ENCODE measurements at places on chromosomes 6 and 20. TPM values are rescaled to one million over a fixed set of nuclear protein-coding genes. Genes with fewer than 3 reads are reported as not detected.

KIF25 gene
- total RNA-seq = 0.43 TPM

LKAAEAR1 gene
- not detected for total RNA-seq

INSM1 gene
- total RNA-seq = not detected

DNA sequence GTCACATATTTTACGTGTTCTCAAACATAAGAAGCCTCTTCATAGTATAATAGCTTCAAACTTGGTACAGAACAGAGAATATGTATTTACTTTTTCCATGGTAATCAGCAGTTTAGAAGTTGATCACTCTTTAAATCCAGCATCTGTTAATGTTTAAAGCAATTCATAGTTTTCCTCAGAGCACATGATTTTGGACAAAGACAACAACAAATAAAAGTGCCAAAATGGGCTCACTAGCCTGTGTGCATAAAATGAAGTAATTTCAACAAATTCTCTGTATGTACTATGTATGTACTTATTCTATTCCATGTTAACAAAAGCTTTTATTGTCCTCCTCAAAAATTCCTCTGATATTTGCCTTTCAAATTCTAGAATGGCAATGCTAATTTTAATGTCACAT is 38.1 kb upstream of the UST start:
- no peak for DNase-seq

DNA sequence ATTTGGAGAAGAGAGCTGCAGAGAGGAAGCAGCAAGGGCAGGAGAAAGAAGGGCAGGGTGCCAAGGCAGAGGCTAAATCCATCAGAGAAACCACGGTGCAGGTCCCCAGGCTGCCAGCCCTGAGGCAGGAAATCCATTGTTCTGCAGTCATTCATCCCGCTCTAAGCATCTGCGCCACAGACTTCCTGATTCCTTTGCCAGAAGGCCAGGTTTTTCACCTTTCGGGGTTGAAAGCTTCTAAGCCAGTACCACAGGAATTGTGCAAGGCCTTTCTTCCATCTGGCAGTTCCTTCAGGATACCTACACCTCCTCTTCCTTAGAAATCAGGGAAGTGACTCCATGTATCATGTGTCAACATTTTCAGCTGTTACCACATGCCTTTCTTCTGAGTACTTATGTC is 45.6 kb downstream of the ADGRF5 start:
- DNase-seq = no peak

GRCh38 chr6:28863604-28864325 is 60.0 kb downstream of the TRIM27 start:
- peak; percentile 79 for DNase-seq

- DNase-seq = no peak
Measured at GRCh38 chr6:105603788-105604586, 201.1 kb upstream of the PREP start.

DNA sequence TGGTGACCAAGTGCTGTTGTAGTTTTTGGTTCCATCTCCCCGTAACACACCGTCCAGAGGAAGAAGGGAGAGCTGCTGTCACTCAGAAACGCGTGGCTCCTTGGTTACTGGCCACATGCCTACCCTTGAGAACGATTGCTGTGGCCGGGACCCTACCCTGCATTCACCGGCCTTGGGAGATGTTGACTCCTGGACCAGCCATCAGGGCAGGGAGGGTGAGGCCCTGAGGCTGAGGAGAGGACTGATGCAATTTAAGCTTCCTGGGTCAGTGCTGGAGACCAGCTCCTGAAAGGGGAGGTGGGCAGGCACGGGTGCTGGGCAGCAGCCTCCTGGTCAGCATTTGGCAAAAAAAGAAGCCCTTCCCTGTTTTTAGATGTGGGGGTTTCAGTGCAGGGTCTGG is 31.5 kb downstream of the ERMARD start:
- peak; percentile 23 for DNase-seq

GRCh38 chr6:168416531-168416930 is 24.5 kb upstream of the SMOC2 start:
- DNase-seq = no peak

All from left lobe of liver (tissue), 2 donors.